ENCODE measurements at places on chromosomes 6 and 20.
A peak's percentile ranks its signal among the peaks of the same experiment; 100 is the strongest.

- H3K36me3 ChIP-seq = no peaks in the 10 kb centered on the region
- no peak for DNase-seq
- no peaks in the 10 kb centered on the region for H3K4me1 ChIP-seq
- no peaks in the 10 kb centered on the region for H3K27me3 ChIP-seq
- no peak overlapping the region for H3K4me3 ChIP-seq
These were observed 25.4 kb upstream of the CST3 start for GRCh38 chr20:23663180-23663579.

GRCh38 chr6:20632696-20633095 is 98.4 kb downstream of the CDKAL1 start:
- no peak for DNase-seq
- H3K4me3 ChIP-seq = no peak overlapping the region
- H3K27me3 ChIP-seq = no peaks in the 10 kb centered on the region
- no peak overlapping the region for H3K27ac ChIP-seq

- no peak for DNase-seq
- no peaks in the 10 kb centered on the region for H3K36me3 ChIP-seq
- no peaks in the 10 kb centered on the region for H3K4me1 ChIP-seq
- no peak overlapping the region for H3K27ac ChIP-seq
- H3K4me3 ChIP-seq = no peak overlapping the region
These were observed 268.4 kb downstream of the SOX4 start for GRCh38 chr6:21861942-21862341.

DNA sequence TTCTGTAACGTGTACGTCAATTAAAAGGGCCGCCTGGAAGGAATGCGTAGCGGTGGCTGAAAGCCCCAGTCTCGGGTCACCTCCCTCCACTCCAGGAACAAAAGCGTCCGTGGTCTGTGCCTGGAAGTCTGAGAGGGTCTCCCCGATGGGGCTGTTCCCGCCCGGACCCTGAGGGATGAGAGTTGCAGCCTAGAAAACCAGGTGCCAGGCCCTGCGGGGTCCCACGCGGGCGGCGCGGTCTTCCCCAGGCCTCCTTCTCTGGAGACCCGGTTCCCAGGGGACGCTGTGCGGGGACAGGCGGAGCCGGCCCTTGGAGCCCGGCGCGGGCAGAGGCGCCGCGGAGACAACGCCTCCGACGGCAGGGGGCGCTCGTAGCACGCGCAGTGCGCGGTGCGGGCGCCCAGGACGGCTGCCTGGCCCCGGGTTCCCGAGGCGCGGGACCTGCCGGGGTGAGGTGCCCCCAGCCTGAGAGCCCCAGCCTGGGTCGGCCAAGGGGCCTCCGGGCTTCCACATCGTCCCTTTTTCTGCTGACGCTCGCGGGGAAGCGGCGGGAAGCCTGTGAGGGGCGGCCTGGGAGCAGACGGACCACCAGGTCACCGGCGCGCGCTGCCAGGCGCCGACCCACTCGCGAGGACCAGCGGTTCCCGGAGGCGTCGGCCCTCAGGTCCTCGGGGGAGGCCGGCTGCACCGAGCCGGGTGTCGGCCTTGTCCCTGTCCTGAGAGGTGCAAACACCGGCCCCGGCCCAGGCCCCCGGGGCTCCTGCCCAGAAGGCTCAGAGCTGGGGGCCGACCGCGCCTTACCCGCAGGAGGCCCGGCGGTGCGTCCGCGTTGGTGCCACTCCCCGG is 5.3 kb upstream of the FOXC1 start:
- H3K27me3 ChIP-seq = peaks cover 70% of the 10 kb centered on the region
- no peak overlapping the region for H3K27ac ChIP-seq
- no peaks in the 10 kb centered on the region for H3K36me3 ChIP-seq
- no peaks in the 10 kb centered on the region for H3K4me1 ChIP-seq

DNA sequence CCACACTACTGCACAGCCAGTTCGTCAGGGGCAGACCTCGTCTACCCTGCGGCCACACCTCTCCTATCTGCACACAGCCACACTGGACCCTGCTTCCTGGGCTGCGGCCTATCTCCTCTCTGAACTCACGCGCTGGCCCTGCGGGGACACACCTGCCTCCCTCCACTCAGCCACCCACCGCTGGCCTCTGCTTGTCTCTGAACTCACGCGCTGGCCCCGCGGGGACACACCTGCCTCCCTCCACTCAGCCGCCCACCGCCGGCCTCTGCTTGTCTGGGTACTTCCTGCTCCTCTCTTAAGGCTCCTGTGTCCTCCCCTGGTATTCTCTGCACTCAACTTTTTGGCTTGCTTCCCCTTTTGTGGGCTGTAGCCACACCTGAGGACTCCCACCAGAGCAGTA is 52.3 kb downstream of the HUS1B start:
- DNase-seq = no peak
- H3K36me3 ChIP-seq = no peaks in the 10 kb centered on the region
- H3K4me1 ChIP-seq = no peaks in the 10 kb centered on the region
- H3K4me3 ChIP-seq = no peak overlapping the region

GRCh38 chr6:29486577-29486976 is 1.2 kb downstream of the MAS1L start:
- no peaks in the 10 kb centered on the region for H3K27me3 ChIP-seq
- H3K4me3 ChIP-seq = no peak overlapping the region
- H3K4me1 ChIP-seq = no peaks in the 10 kb centered on the region
- DNase-seq = no peak

DNA sequence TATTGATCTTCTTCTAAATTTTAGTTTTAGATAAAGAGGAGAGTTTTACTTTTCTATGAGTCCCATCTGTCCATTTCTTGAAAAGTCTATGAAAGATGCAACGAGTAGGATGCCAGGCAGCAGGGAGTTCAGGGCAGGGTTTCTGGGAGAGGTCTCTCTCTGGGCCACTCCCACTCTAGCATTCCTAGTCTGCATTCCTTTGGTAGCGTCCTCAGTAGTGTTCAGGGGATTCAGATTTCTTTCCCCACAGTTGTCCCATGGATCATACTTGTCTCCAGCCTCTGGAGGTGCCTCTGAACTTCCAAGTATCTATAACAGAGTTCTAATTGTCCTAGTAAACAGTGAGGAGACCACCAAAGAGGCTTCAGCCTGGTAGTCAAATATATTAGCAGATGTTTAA is 225.3 kb downstream of the RIMS1 start:
- no peaks in the 10 kb centered on the region for H3K36me3 ChIP-seq
- no peaks in the 10 kb centered on the region for H3K4me1 ChIP-seq
- no peak overlapping the region for H3K27ac ChIP-seq
- no peak overlapping the region for H3K4me3 ChIP-seq
- H3K27me3 ChIP-seq = no peaks in the 10 kb centered on the region
- DNase-seq = no peak

- H3K4me1 ChIP-seq = no peaks in the 10 kb centered on the region
- H3K27me3 ChIP-seq = no peaks in the 10 kb centered on the region
- no peak overlapping the region for H3K27ac ChIP-seq
- no peak for DNase-seq
- H3K36me3 ChIP-seq = no peaks in the 10 kb centered on the region
These were observed 329.1 kb upstream of the SOX4 start for GRCh38 chr6:21264288-21265033.

GRCh38 chr6:26304797-26305640 is 60.0 kb upstream of the BTN3A2 start:
- peak overlapping the region; percentile 72 for H3K27ac ChIP-seq

DNA sequence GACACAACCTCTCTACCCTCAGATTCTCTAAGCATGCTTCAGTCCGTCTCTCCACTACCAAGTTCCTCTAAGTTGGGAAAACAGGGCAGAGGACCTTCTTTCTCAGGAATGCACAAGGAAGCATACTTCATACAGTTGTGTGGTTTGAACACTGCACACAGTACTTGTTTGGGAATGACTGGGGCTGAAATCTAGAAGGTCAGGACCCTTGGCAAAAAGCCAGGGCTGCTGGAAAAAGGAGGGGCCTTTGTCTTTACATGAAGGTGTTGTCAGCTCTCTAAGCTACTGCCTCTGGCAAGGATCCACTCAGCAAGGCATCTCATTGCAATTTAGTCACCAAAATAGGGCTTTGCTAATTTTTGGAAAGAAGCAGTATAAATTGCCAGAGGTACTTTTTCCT is 20.7 kb upstream of the HEY2 start:
- DNase-seq = no peak
- H3K4me1 ChIP-seq = no peaks in the 10 kb centered on the region
- H3K27ac ChIP-seq = no peak overlapping the region
- no peak overlapping the region for H3K4me3 ChIP-seq
- H3K36me3 ChIP-seq = no peaks in the 10 kb centered on the region

- no peaks in the 10 kb centered on the region for H3K4me1 ChIP-seq
- H3K4me3 ChIP-seq = no peak overlapping the region
- H3K27me3 ChIP-seq = no peaks in the 10 kb centered on the region
- no peak for DNase-seq
These were observed 110.2 kb downstream of the ESR1 start for GRCh38 chr6:151917531-151918329.

- no peaks in the 10 kb centered on the region for H3K4me1 ChIP-seq
- H3K27me3 ChIP-seq = peaks cover 26% of the 10 kb centered on the region
- no peaks in the 10 kb centered on the region for H3K36me3 ChIP-seq
- no peak overlapping the region for H3K4me3 ChIP-seq
These were observed 212.5 kb downstream of the CDH4 start for GRCh38 chr20:61464307-61465303.

DNA sequence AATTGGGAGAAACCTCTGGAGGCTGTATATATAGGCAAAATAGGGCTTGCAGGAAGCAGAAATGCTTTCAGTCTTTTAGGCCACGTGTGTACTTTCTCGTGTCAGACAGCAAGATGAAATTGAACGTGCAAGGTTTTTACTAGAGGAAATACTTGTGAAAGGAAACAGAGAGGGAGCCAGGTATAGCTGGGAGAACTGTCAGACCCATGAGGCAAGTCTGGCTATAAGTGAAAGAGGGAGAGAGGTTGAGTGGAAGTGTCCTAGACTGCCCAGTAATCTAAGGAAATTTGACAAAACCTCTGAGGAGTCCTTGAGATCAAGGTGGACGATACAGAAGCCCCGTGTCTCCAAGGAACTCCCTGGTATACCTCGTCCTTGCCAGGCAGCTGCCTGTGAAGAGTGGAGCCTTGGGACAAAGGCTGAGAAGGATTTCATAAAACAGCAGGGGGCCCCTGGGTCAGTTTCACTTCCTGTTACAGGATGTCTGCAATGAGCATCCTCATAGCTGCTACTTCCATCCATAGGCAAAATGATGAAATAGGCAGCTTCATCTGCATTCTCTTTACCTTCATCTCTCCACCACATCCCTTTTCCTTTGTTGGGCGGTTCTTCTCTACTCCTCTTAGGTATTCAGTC is 114.4 kb upstream of the MAP3K7 start:
- no peaks in the 10 kb centered on the region for H3K27me3 ChIP-seq
- no peaks in the 10 kb centered on the region for H3K36me3 ChIP-seq
- H3K4me1 ChIP-seq = peaks cover 4% of the 10 kb centered on the region
- H3K4me3 ChIP-seq = peak overlapping the region; percentile 27

DNA sequence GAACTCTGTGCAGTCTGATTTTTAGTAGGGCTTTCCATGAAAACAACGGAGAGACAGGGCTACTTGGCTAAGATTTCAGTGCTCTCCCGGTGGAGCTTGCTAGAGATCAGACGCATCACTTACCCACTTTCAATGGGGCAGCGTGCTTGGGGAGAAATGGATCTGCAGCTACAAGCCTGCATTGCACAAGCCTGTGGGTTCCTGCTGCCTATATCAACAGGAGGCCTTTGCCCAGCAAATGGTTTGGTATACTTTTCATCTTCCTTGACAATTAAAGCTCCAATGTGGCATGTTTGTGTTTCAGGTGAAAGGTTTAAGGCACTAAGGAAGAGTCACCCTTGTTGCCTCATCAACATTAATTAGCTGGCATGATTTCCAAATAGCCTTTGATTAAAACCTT is 136.0 kb upstream of the FOXQ1 start:
- no peak for DNase-seq
- no peaks in the 10 kb centered on the region for H3K36me3 ChIP-seq
- peaks cover 8% of the 10 kb centered on the region for H3K4me1 ChIP-seq
- H3K27me3 ChIP-seq = no peaks in the 10 kb centered on the region
- H3K4me3 ChIP-seq = no peak overlapping the region
- H3K27ac ChIP-seq = no peak overlapping the region

DNA sequence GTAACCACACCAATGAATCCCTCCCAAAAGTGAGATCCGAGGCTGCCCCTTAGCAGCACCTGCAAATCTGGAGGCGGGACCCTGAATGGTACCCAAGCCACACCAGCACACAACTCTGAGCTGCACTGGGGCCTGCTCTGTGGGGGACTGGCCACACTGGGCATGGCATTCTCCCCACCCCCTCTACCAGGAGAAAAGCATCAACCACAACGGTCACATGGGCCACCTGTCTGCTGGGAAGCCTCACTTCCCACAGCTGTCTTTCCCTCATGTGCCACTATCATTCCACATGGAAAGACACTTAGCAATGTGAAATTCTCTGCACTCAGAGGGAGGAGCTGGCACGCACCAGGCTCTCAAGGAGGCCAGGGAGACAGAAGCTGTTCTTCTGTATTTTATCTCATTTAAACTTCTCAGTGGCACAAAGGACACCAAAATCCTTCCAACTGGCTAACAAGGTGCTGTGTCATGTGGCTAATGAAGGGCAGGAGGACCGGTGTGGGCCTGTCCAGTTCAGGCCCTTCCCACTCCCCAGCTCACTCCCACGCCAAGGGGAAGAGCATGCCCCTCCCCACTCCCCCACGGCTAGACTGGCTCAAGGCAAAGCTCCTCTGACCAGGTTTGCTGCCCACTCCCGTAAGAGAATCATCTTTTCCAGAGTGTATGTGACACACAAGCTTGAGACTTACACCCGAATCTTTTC is 19.0 kb downstream of the YTHDF1 start:
- no peak overlapping the region for H3K4me3 ChIP-seq
- no peaks in the 10 kb centered on the region for H3K4me1 ChIP-seq
- no peak overlapping the region for H3K27ac ChIP-seq
- DNase-seq = no peak
- peaks cover 10% of the 10 kb centered on the region for H3K36me3 ChIP-seq
- H3K27me3 ChIP-seq = no peaks in the 10 kb centered on the region

- no peaks in the 10 kb centered on the region for H3K36me3 ChIP-seq
- no peaks in the 10 kb centered on the region for H3K4me1 ChIP-seq
- no peaks in the 10 kb centered on the region for H3K27me3 ChIP-seq
- no peak overlapping the region for H3K4me3 ChIP-seq
- DNase-seq = no peak
These were observed 257.2 kb upstream of the EYS start for GRCh38 chr6:65964261-65964660.

GRCh38 chr6:33171016-33171879 is 21.0 kb downstream of the COL11A2 start:
- H3K4me3 ChIP-seq = no peak overlapping the region
- H3K4me1 ChIP-seq = no peaks in the 10 kb centered on the region
- no peak overlapping the region for H3K27ac ChIP-seq
- H3K27me3 ChIP-seq = peaks cover 31% of the 10 kb centered on the region
- DNase-seq = no peak
